ENCODE measurements at places on chromosomes 3 and 15. TPM values are rescaled to one million over a fixed set of nuclear protein-coding genes. Genes with fewer than 3 reads are reported as not detected.

The GOLGA8G gene
- not detected for total RNA-seq

The GPR149 gene
- total RNA-seq = not detected

- no peaks in the 10 kb centered on the region for H3K4me1 ChIP-seq
- DNase-seq = no peak
- no peak overlapping the region for H3K27ac ChIP-seq
- H3K4me3 ChIP-seq = no peak overlapping the region
- H3K36me3 ChIP-seq = no peaks in the 10 kb centered on the region
- no peaks in the 10 kb centered on the region for H3K27me3 ChIP-seq
These were observed 619.2 kb downstream of the DIPK2A start for GRCh38 chr3:144590854-144591253.

The CLRN1 gene
- total RNA-seq = not detected

- H3K4me3 ChIP-seq = no peak overlapping the region
- no peaks in the 10 kb centered on the region for H3K36me3 ChIP-seq
- DNase-seq = no peak
- no peak overlapping the region for H3K27ac ChIP-seq
- H3K27me3 ChIP-seq = no peaks in the 10 kb centered on the region
These were observed 131.6 kb downstream of the C3orf70 start for GRCh38 chr3:185021256-185021655.

DNA sequence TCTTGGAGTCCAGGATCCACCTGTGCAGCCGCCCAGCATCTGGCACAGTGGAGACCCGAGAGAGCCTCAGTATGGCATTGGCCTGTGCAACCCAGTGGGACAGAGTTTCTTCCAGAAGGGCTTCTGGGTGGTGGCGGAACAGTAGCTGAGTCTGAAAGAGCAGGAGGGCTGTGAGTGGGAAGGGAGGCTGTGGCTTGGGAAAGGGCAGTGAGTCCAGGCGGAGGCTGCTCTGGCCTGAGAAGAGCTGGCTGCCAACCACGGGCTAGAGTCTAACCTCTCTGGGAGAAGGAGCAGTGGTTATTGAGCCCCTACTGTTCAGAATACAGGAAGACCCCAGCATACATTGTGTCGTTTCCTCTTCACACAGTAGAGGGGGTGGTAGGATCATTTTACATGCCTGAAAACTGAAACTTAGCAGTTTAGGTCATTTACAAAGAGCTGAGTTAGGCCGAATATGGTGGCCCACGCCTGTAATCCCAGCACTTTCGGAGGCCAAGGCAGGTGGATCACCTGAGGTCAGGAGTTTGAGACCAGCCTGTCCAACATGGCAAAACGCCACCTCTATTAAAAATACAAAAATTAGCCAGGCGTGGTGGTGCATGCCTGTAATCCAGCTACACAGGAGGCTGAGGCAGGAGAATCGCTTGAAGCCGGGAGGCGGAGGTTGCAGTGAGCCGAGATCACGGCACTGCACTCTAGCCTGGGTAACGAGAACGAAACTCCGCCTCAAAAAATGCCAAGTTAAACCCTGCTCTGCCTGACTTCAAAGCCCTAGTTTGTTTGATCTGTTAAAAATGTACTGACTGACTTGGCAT, 3.2 kb downstream of the AEN start:
- H3K36me3 ChIP-seq = peaks cover 65% of the 10 kb centered on the region
- peak overlapping the region; percentile 85 for H3K4me3 ChIP-seq
- DNase-seq = no peak
- H3K4me1 ChIP-seq = peaks cover 48% of the 10 kb centered on the region

GRCh38 chr3:193049935-193050334, 132.3 kb upstream of the MB21D2 start:
- no peaks in the 10 kb centered on the region for H3K4me1 ChIP-seq
- DNase-seq = no peak
- H3K4me3 ChIP-seq = no peak overlapping the region
- no peak overlapping the region for H3K27ac ChIP-seq

GRCh38 chr3:87077355-87077754, 86.4 kb upstream of the VGLL3 start:
- DNase-seq = no peak
- no peak overlapping the region for H3K4me3 ChIP-seq

The UMPS gene
- 73.0 TPM for total RNA-seq

DNA sequence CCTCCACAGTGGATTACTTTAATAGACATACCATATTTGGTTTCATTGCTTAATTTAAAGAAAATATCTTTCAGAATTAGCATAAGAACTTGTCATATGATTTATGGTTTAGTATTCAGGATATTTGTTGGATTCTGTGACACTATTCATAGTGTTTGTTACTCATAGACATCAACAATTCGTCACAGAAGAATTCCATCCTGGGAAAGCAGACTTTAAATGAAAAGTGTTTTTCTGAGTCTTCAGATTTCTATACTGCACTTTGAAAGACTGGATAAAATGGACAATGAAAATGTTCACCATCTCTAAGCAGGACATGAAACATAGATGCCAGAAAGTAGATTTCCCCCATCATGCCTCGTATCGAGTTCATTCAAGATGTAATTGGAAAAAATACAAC, 435.6 kb upstream of the ONECUT1 start:
- no peaks in the 10 kb centered on the region for H3K36me3 ChIP-seq
- H3K27me3 ChIP-seq = no peaks in the 10 kb centered on the region
- no peaks in the 10 kb centered on the region for H3K4me1 ChIP-seq
- H3K4me3 ChIP-seq = no peak overlapping the region
- DNase-seq = no peak

The TGM4 gene
- 0.14 TPM for total RNA-seq

GRCh38 chr3:10570196-10570946, 65.0 kb upstream of the ATP2B2 start:
- H3K36me3 ChIP-seq = no peaks in the 10 kb centered on the region
- no peaks in the 10 kb centered on the region for H3K4me1 ChIP-seq
- no peak overlapping the region for H3K27ac ChIP-seq

DNA sequence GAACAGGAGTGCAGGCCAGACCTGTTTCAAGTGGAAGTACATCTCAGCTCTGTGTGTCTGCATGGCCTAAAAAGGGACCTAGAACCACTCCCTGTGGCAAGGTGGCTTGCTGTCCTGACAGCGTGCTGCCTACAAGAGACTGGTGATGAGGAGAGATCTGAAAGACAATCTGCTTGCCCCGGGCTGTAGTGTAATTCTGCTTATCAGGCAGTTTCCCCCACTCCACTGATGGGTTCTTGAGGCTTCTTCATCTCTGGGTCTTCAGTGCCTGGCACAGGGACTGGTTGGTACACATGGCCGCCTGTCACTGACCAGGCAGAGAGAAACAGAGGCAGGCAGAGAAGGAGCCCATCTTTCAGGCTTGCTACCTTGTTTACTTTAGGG, 57.6 kb downstream of the HEG1 start:
- H3K36me3 ChIP-seq = no peaks in the 10 kb centered on the region
- H3K27ac ChIP-seq = no peak overlapping the region
- H3K4me3 ChIP-seq = no peak overlapping the region
- no peak for DNase-seq

GRCh38 chr3:33746416-33747116, 28.5 kb upstream of the CLASP2 start:
- H3K4me1 ChIP-seq = no peaks in the 10 kb centered on the region
- H3K27me3 ChIP-seq = no peaks in the 10 kb centered on the region
- H3K36me3 ChIP-seq = no peaks in the 10 kb centered on the region
- no peak for DNase-seq

The DNASE1L3 gene
- total RNA-seq = not detected

The SLC38A3 gene
- not detected for total RNA-seq

DNA sequence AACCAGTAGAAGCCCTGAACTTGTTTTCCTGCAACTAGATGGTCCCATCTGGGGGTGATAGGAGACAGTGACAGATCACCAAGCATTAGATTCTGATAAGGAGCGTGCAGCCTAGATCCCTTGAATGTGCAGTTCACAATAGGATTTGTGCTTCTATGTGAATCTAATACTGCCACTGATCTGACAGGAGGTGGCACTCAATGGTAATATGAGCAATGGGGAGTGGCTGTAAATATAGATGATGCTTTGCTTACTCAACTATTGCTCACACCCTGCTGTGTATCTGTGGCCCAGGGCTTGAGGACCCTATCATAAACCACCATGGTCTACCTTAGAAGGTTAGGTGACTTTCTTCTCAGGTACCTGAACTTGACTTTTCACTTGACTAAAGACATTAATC, 417.1 kb upstream of the ARHGEF26 start:
- H3K27ac ChIP-seq = no peak overlapping the region
- H3K36me3 ChIP-seq = no peaks in the 10 kb centered on the region
- DNase-seq = peak; percentile 7

GRCh38 chr15:53031469-53031868, 241.3 kb upstream of the ONECUT1 start:
- no peak for DNase-seq
- H3K27ac ChIP-seq = no peak overlapping the region
- no peaks in the 10 kb centered on the region for H3K36me3 ChIP-seq
- H3K4me1 ChIP-seq = no peaks in the 10 kb centered on the region
- H3K4me3 ChIP-seq = no peak overlapping the region
- peaks cover 19% of the 10 kb centered on the region for H3K27me3 ChIP-seq
